ENCODE measurements at places on chromosomes 5 and 9. TPM values are rescaled to one million over a fixed set of nuclear protein-coding genes. Genes with fewer than 3 reads are reported as not detected.

- no peaks in the 10 kb centered on the region for H3K4me1 ChIP-seq
- H3K27ac ChIP-seq: no peak overlapping the region
- no peak overlapping the region for H3K4me3 ChIP-seq
- no peaks in the 10 kb centered on the region for H3K36me3 ChIP-seq
Measured at GRCh38 chr5:5887833-5888232, 465.4 kb downstream of the ICE1 start.

DNA sequence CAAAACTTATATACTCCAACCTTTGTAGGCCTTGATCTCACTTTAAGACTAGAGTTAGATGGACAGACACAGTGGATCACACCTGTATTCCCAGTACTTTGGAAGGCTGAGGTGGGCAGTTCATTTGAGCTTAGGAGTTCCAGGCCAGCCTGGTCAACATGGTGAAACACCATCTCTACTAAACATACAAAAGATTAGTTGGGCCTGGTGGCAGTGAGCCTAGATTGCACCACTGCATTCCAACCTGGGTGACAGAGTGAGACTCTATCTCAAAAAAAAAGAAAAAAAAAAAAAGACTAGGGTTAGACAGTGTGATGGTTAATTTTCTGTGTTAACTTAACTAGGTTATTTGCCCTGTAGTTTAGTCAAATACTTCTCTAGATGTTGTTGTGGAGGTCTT, 74.1 kb downstream of the CFAP95 start:
- H3K4me1 ChIP-seq: no peaks in the 10 kb centered on the region
- no peak overlapping the region for H3K4me3 ChIP-seq
- no peaks in the 10 kb centered on the region for H3K27me3 ChIP-seq
- no peak for DNase-seq

DNA sequence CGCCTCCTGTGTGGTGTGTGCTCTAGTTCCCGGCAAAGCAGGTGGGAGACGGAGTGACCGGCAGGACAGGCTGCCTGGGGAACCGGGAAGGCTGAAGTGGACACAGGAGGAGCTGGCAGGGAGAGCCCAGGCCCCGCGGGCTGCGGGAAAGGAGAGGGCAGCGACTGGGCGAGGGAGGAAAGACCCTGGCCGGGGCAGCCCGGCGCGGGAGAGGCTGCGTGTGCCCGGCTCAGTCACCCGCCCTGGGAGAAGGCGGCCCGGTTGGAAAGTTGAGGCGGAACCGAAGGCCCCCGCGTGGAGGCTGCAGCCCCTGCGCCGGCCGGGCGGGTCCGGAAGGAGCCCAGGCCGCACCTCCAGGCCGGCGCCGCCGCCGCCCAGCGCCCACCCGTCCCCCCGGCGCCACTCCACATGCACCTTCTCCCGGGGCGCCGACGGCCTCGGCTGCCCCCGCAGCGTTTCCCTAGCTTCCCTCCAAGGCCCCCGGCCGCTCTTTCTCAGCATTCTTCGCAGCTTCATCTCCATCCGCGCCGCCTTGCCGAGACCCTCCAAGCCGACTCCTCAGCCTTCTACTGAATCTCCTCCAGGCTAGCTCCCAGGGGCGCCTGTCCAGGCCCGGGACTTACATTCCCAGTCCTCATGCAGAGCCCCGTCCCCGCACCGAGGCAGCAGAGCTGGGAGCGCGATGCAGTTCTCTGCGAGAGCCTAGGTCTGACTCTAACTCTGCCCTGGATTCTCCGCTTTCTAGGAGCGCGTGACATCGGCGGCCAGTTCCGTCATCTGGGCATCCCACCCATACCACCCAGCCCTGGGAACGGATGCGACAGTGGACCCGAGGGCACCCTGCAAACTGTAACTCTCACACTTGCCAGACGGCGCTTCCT, 152.0 kb downstream of the ERCC6L2 start:
- H3K27ac ChIP-seq: peak overlapping the region; percentile 4
- no peaks in the 10 kb centered on the region for H3K36me3 ChIP-seq
- peak overlapping the region; percentile 29 for H3K4me3 ChIP-seq
- peaks cover 41% of the 10 kb centered on the region for H3K27me3 ChIP-seq

GRCh38 chr9:76655971-76656370, 108.3 kb upstream of the PCA3 start:
- no peaks in the 10 kb centered on the region for H3K27me3 ChIP-seq
- no peak overlapping the region for H3K4me3 ChIP-seq
- no peaks in the 10 kb centered on the region for H3K36me3 ChIP-seq
- no peak overlapping the region for H3K27ac ChIP-seq
- peaks cover 49% of the 10 kb centered on the region for H3K4me1 ChIP-seq

GRCh38 chr5:35246411-35246810, 16.1 kb upstream of the PRLR start:
- peak; percentile 25 for DNase-seq
- peak overlapping the region; percentile 69 for H3K27ac ChIP-seq
- H3K36me3 ChIP-seq: no peaks in the 10 kb centered on the region
- H3K4me3 ChIP-seq: no peak overlapping the region
- H3K4me1 ChIP-seq: peaks cover 22% of the 10 kb centered on the region

DNA sequence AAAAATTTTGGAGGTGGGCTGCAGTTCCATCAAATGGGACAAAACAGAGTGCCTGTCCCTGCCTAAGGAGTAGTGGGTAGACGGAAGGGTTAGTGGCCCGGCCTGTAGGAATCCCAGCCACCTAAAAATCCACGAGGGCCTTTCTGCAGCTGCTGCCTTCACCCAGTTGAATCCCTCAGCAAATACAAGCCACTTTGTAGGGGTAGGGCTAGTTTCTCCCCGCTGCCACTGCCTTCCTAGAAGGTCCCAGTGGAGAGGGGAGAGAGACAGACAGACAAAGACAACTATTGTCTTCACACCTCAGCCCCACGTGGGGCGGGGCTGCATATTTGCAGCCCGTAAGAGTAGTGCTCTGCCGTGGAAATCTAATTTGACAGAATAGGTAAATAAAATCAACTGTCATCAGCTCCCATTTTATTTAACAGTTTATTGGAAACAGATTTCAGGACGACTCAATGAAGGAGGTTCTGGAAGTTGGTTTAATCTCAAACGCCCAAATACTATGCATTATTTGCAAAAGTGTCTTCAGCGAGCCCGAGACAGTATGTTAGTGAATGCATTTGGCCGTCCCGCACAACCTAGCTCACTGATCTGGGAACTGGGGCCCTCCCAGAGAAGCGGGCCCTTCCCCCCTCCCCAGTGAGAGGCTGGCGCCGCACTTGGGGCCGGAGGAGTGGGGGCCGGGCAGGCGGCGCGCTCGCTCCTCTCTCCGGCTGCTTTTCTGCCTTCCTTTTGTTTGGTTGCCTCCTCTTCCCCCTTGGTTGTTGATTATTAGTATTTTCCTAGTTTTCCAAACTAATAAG, 67.6 kb upstream of the TBCA start:
- H3K27me3 ChIP-seq: peaks cover 73% of the 10 kb centered on the region
- no peak for DNase-seq
- H3K4me3 ChIP-seq: peak overlapping the region; percentile 31
- H3K36me3 ChIP-seq: no peaks in the 10 kb centered on the region
- H3K27ac ChIP-seq: peak overlapping the region; percentile 14

DNA sequence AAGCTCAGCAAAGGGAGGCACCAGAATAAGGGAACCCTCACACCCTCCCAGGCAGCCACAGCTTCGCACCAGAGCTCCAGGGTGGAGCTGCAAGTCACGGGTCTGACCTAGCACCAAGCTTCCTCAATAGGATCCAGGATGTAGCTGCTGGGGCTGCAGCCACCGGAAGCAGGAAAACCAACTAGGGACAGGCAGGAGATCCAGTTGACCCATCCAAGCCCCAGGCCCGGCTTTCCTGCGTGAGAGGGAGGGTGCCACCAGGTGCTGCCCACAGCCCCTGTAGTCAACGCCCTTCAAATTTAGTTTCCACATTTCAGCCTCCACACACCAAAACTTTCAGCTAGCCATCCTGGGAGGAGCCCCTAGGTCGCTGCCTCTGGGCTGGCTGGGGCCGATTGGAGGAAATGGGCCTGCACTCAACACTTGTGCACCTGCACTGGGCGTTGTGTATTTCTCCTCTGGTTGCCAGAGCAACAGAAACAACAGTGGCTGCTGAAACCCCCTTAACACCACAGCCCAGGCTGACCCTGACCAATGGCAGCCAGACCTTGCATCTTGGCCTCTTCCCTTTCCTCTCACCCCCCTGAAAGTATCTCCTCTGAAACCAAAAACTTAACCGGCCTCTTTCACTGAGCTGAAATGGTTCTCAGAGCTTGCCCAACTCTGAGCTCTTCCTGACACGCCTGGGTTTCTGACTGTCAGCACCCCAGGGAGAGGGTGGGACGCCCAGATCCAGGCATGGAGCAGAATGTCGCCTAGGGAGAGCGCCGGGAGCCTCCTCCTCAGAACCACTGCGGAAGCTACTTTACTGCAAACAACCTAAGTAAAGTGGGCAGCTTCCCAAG, 226.5 kb upstream of the MAP3K1 start:
- no peaks in the 10 kb centered on the region for H3K27me3 ChIP-seq
- no peak overlapping the region for H3K4me3 ChIP-seq
- H3K36me3 ChIP-seq: no peaks in the 10 kb centered on the region

DNA sequence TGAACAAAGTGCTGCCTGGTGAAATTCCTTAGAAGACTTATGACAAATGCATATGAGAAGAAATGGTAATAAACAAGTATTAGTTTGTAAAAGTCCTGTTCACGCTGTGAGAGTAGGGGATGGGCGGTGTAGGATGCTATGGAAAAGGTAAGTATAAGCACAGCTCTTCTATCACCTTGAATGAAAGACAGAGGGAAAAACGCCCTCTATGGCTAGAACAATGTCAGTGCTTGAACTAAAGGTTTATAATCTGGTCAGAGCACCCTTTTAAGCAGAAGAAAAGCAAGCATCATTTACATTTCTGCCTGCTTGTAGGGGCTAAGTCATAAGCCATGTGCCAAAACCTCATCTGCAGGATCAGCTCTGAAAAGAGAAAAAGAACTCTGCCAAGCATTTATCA, 115.2 kb downstream of the LHFPL2 start:
- no peaks in the 10 kb centered on the region for H3K4me1 ChIP-seq
- DNase-seq: no peak
- H3K4me3 ChIP-seq: no peak overlapping the region
- H3K36me3 ChIP-seq: no peaks in the 10 kb centered on the region
- no peak overlapping the region for H3K27ac ChIP-seq

DNA sequence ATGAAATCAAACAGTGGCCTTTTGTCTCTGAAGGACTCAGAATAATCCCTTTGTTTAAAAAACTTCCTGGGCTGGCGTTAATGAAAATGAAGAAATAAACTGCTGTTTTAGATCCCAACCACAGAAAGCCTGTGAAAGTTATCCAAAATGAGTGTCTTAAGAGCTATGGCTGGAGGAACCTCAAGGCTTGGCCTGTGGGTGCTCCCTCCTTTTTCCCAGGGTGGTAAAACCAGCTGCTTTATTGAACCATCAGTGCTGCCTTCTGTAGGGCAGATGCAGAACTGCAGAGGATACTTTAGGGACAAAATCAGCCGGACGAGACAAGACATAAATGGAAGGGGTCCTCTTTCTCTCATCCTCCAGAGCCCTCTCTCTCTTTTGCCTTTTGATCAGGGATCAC, 100.9 kb downstream of the SMARCA2 start:
- H3K27me3 ChIP-seq: no peaks in the 10 kb centered on the region
- H3K4me3 ChIP-seq: no peak overlapping the region
- no peak for DNase-seq
- H3K36me3 ChIP-seq: no peaks in the 10 kb centered on the region

- peak overlapping the region; percentile 25 for H3K27ac ChIP-seq
- H3K4me3 ChIP-seq: no peak overlapping the region
- no peak for DNase-seq
- H3K4me1 ChIP-seq: peaks cover 9% of the 10 kb centered on the region
- H3K36me3 ChIP-seq: no peaks in the 10 kb centered on the region
Measured at GRCh38 chr9:122325124-122325523, 45.7 kb upstream of the PTGS1 start.

DNA sequence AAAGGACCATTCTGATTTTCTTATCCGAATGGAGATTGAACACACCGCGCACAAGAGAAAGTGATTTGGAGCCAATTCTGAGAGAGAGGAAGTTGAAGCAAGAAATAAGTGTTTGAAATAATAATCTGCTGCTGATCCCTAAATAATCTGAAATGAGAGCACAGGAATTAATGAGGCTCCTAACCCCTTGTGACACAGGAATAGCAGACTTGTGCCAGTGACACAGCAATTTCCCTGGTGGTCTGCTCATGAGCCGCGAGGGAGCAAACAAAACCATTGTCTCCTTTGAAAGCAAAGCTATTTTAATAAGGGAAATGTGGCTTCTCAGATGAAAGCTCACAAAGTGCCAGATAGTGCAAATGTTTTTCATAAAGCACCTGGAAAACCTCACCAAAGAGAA, 936.1 kb upstream of the WWC1 start:
- H3K36me3 ChIP-seq: no peaks in the 10 kb centered on the region
- no peak overlapping the region for H3K4me3 ChIP-seq
- no peaks in the 10 kb centered on the region for H3K27me3 ChIP-seq

DNA sequence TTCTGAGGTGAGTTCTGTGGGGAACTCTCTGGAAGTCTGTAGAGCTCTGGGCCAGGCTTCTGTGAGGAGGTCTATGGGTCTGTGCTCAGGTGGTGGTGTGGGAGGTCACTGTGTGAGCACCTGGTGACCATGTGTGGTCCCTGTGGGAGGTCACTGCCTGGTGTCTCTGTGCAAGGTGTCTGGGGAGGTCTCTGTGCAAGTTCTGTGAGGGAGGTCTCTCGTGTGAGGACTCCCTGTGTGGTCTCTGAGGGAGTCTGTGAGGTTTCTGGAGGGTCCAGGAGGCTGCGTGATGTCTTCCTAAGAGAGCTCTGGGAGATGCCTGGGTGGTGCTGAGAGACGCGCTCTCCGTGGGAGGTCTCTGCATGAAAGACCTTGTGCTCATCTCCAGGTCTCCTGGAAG, 6.0 kb upstream of the SPATA31E1 start:
- H3K27me3 ChIP-seq: no peaks in the 10 kb centered on the region
- DNase-seq: no peak
- no peak overlapping the region for H3K4me3 ChIP-seq
- no peaks in the 10 kb centered on the region for H3K36me3 ChIP-seq
- H3K4me1 ChIP-seq: peaks cover 24% of the 10 kb centered on the region

GRCh38 chr5:14156650-14157492, 13.7 kb downstream of the TRIO start:
- no peaks in the 10 kb centered on the region for H3K36me3 ChIP-seq
- H3K27me3 ChIP-seq: no peaks in the 10 kb centered on the region
- H3K4me3 ChIP-seq: no peak overlapping the region
- peaks cover 81% of the 10 kb centered on the region for H3K4me1 ChIP-seq

DNA sequence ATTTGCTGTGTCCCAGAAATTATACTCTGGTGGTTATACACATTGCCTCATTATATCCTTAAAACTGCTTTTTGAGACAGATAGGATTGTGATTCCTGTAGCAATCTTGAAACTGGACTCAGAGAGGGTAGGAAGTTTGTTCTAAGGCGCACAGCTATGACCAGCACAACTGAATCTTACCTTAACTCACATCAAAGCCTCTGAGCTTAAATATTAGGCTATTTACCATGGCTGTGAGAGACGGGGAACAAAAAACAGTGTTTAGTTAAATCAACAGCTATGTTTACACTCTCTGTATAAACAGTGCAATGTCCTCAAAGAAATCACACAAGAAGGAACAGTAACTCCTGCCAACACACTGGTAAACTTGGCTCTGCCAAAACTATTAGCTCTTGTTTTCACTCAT, 50.9 kb upstream of the TUT7 start:
- DNase-seq: no peak
- H3K27ac ChIP-seq: no peak overlapping the region
- no peaks in the 10 kb centered on the region for H3K27me3 ChIP-seq
- H3K4me3 ChIP-seq: no peak overlapping the region

The GFI1B gene
- 2.0 TPM for total RNA-seq

The NIM1K gene
- not detected for total RNA-seq

The DIPK1B gene
- total RNA-seq: 3.5 TPM

The PCDHAC2 gene
- total RNA-seq: 0.48 TPM

The ADRB2 gene
- 2.2 TPM for total RNA-seq

The OR1Q1 gene
- not detected for total RNA-seq

The KCNN2 gene
- total RNA-seq: 5.8 TPM

The CDC37L1 gene
- 12.0 TPM for total RNA-seq

Measured in transverse colon (tissue), 4 donors.